ENCODE measurements at places on chromosomes 7 and 10.
A peak's percentile ranks its signal among the peaks of the same experiment; 100 is the strongest.

DNA sequence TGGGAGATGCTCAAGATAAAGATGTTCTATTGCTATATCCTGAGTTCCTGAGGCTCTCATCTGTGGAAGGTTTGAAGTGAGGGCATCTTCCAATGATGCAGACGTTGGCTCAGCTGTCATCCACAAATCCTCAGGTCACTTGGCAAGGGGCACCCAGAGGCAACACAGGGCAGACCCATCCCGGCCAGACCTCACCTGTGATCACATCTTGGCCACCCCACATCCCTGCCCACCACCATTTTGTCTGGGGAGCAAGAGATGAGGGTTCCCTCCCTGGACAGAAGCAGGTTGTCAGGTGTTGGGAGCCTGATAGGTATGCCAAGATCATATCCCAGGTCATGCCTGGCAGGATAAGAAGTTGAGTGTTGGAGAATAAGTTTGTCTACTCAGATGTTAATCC, 918.2 kb upstream of the ZNF722 start:
- no peak for DNase-seq

DNA sequence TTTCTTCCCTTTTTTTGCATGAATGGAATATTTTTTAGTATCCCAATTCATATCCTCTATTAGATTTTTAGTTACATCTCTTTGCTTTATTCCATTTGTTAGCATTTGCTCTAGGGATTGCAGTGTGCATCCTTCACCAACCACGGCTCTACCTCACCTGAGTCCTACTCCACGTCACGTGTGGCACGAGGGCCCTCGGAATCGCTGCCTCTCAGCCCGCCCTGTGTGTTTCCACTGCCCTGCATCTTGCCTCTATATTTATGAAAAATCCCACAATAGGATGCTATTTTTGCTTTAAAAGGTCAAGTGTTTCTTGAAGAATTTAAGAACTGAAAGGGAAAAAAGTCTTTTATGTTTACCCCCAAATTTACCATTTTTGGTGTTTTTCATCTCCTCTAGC, 41.0 kb downstream of the CFAP46 start:
- DNase-seq = no peak

- DNase-seq = no peak
These were observed 35.3 kb downstream of the ARID5B start for GRCh38 chr10:61936770-61937169.

GRCh38 chr7:25255611-25256332, 27.5 kb upstream of the NPVF start:
- no peak for DNase-seq

- no peak for DNase-seq
These were observed 83.6 kb upstream of the DLX6 start for GRCh38 chr7:96921771-96922170.

DNA sequence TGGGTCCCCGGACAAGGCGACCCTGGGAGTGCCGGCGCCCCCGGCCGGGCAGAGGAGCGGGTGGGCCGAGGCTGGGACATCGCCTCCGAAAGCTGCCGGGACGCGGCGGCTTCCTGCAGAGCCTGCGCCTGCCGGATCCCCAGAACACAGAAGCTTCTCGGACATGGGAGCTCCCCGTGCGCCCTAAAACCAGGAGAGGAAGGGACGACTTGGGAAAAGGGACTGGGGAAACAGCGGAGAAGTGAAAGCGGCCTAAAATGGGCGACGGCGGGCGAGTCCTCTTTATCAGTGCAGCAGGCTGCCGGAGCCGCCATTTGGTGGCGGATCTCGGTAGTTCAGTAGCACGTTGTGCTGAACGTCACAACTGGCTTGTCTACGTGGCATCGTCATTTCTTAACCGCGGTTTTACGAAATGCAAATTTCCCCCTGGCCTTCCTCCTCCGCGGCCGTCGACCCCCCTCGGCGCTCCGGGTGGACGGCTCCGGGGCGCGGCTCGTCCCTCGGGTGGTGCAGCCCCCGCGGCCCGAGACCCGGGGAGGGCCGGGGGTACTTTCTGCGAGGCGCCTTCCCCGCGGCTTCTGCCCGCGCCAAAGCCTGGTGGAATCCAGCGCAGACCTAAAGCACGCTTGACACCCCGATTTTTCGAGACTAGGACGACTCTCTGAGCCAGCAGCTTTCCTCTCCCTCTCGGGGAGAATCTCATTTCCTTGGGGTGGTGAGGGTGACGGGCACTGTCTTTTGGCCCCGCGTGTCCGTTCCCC, 9.9 kb upstream of the SPAG6 start:
- peak; percentile 66 for DNase-seq

DNA sequence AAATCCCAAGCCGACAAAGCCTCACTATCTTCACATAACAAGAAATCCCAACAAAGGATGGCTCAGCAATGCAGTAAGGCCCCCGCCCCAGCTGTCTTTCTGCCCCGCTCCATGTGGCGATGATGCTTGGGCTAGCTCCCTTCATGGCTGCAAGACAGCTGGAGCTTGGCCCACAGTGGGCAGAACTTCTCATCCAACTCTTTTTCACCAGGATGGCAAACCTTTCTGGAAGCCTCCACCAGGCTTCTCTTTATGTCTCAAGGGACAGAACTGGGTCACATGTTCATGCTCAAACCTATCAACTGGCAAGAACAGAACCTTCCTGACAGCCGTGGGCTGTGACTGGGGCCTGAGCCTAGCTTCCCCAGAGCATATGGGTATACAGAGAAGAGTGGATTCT, 260.5 kb upstream of the MKLN1 start:
- no peak for DNase-seq

DNA sequence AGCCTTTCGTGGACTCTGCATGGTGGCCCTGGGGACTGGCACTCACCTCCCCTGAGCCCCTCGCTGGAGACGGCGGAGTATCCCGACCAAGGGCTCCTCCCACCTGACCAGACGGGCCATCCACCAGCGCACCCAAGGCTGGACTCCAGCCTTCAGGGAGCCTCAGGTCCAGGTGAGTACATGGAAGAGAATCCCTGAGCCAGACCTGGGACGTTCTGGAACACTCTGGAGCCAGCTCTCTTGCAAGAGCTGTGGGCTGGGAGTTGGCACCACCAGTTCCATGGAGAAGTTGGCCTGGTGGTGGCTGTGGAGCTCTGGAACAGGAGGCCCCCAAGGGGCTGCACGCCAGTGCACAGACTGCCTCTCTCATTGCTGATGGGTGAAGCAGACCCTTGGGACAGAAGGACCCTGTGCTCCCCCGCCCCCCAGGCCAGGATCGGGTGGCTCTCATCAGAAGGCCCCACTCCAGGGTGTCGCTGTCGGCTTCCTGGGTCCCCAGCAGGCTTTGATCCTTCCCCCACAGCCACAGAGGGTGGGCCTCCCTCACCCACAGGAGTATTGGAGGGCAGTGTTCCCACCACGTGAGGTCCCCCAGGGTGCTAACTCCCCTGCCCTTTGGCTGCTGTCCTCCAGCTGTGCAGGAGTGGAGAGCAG, 189.9 kb downstream of the EBF3 start:
- DNase-seq = no peak

GRCh38 chr10:32445036-32445435, 904 bp upstream of the CCDC7 start:
- DNase-seq = no peak

- no peak for DNase-seq
These were observed 12.2 kb downstream of the TLX1 start for GRCh38 chr10:101143345-101143630.

DNA sequence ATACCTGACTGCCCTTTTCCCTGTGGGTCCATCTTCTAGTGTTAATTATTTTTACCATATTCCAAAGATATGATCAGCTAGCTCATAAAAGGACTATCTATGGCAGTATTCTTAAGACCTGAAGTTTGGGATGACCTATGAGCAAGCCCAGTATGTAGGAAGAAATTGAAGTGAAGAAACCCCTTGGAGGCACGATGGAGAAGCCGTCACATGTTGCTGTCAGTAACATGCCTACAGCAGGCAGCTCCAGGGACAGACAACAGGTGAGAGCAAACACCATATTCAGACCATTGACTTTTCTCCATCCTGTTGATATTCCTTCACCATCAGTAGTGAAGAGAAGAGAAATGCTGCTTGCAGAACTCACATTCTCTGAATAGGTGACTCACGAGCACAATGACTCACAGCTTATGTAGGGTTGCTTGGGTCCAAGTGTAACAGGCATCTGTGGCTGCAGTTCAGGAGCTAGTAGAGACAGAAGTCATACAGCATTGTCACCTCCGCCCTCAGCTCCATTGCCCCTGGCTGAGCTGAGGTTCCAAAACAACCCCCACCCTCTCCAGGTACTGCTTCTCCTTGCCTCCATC, 8.4 kb upstream of the LYZL2 start:
- DNase-seq = no peak

GRCh38 chr10:118793545-118793944, 38.8 kb upstream of the CACUL1 start:
- no peak for DNase-seq

DNA sequence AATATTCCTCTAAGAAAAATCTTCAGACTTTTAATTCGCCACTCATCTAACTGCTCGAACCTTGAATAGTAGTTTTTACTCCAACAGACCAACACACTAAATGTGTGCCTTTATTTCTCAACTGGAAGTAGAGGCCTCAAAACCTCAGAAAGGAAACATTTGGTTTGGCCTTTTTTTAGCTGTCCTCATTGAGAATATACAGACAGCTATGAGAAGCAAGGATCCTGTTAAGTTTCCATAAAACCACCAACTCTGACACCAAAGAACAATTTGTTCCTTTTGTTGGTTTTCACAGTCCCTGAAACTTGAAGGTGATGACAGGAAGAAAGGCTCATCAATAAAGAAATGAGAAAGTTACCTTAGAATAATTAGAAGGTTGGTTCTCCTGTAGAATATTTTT, 199.2 kb upstream of the MEOX2 start:
- no peak for DNase-seq

DNA sequence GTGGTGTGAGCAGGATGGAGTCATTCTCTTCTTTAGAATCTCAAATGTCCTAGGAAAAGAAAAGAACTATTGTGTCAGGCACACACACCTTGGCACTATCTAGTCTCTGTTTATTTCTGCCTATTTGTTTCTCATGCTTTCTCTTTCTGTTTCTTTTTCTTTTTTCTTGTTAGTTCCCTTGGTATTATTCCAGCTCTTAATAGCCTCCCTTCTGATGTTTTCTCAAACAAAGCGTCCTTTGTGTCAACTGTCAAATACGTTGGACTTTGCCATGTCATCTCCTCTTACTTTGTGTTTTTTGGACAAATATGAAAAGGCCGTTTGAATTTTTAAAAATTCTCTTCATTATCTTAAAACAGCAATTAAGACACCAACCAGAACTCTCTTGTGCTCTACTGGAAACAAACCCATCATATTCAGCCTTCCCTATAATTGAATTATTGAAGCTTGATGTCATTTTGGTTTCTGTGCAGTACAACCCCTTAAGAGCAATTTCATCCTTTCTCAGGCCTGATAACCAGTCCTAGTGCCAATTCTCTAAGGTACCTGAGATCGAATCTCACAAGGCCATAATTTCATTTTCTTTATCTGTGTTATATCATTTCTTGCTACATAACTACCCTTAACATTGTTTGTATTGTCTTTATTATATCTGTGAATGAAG, 497.8 kb upstream of the NRP1 start:
- DNase-seq = no peak

DNA sequence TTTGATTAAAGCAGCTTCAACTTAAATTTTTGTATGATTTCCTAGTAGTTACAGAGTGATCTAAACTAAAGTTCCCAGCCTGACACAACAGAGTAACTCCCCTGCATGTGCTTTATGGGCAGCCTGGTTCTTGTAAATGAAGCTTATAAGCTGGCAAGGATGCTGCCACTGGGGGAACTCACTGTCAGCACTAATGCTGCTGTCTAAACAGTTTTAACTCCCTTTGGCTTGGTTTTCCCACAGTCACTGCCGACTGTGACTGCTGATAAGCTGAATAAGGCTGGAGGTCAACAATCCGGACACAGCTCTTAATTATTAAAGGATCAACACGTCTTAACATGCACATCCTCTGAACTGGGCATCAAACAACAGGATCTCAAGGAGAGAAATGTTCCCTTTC, 130.1 kb downstream of the OTUD1 start:
- DNase-seq = no peak

- no peak for DNase-seq
These were observed 2.7 kb downstream of the TRUB1 start for GRCh38 chr10:114940735-114941134.

DNA sequence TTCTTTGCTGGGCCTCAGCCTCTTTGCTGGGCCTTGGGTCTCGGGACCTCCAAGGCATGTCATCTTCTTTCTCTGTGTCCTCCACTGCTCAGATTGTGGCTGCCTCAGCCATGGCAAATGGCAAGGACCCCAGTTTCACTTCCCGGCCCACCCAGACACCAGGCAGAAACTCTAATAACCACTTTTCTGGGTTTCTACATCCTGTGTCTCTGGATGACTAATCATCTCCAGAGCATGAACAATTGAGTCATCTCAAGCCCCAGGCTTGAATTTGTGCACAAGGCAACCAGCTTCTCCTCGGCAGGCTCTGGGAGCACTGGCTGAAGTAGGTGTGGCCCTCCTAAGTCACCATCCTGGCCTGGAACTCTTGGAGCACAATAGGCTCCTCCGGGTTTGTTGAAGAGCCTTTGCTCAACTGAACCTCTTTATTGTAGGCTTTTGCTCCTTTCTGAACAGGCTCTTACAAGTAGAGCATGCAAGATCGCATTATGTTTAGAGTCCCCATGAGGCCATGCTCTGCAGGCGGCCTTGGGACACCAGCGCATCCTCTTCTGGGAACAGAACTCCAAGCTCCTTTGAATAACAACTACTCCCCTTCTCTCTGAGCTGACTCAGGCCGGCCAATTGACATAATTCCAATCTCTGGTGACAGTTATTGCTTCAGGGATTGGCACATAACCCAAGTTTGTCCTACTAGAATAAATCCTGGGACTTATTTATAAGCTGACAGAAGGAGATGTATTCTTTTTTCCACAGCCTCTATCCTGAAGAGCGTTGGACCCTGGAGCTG, 218.1 kb downstream of the WDR11 start:
- DNase-seq = no peak

- DNase-seq = no peak
These were observed 143.9 kb upstream of the LSM8 start for GRCh38 chr7:118039963-118040489.

DNA sequence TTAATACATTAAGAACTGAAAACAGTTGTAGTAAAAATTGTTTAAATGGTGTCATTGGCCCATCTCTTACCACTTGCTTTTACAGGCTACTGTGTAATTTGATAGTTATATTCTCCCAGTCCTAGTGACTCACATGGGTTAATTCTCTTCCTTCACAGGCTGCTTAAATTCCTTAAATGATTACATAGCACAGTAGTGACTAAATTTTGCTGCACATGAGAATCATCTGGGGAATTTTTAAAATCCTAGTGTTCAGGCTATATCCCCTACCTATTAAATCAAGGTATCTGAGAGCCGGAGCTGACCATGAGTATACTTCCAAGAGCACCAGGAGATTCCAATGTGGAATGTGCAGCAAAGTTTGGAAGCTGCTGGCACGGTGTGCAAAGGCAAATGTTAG, 45.3 kb upstream of the ZNF800 start:
- DNase-seq = no peak
